ENCODE measurements at places on chromosomes 5 and 9.

DNA sequence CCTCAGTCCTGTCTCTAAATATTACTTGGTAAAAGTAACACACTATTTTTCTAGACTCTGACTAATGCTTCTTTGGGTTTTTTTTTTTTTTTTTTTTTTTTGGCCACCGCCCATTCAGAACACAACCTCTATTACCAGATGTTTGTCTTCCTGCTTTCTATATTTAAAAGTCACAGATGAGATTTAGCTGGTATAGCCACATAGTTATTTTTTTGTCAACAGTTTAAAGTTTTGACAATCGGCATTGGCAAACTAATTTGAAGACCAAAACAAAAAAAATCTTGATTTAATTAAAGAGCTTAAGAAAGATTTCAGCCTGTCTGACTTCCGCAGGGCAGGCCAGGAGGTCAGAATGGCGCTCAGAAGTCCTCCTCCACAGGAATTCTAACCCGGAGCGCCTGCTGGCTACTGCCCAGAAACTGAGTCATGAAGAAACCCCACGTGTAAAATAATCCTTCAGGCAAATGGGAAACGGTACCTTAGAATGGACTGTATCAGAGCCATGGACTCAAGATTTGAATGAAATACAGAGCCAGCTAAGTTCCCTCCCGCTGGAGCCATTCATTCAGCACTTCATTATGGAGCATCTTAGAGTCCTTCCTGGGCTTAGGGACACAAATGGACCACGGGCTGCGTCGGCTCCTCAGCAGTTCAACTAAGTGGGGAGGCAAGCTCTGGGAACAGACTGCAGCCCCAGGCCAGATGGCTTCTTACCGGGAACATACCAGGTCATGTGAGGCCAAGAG lies 55.6 kb downstream of the PTPDC1 start:
- DNase-seq: peak; percentile 47

- DNase-seq: no peak
Measured at GRCh38 chr9:135494791-135495559, 5.5 kb upstream of the MRPS2 start.

DNA sequence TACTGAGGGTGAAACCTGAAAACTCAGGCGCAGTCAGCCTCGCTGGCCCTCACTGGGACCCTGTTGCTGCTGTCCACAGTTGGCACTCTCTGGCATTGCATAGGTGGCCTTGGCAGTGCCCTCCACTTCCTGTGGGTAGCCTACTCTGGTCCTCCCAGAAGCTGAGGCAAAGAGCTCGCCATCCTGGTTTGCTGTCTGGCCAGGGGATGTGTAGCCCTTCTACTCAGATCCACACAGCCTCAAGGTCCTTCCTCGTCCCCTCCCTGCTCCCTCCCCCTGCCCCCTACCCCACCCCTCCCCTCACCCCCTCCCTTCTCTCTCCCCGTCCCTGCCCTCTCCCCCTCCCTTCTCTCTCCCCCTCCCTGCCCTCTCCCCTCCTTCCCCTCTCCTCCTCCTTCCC lies 176.0 kb downstream of the OLFM1 start:
- no peak for DNase-seq

GRCh38 chr5:16805486-16805885 lies 130.6 kb downstream of the MYO10 start:
- no peak for DNase-seq

GRCh38 chr5:56432321-56432720 lies 199.2 kb upstream of the ANKRD55 start:
- DNase-seq: no peak

DNA sequence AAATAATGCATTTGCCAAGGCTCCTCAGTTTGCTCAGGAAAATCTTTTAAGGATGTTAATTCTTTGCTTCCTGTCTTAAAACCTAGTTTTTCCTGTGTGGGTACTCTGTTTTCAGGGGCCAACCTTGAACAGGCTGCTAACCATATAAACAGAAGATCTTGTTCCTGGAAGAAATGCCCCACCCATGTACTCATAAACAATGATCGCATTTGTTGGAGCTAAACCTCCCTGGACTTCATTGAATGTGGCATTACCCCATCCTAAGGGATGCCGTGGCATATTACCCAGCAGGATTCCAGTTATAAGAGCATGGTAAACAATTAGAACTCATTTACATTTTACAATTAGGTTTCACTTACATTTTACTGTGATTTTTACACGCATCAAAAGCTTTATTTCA lies 436.0 kb downstream of the ZNF608 start:
- DNase-seq: no peak

DNA sequence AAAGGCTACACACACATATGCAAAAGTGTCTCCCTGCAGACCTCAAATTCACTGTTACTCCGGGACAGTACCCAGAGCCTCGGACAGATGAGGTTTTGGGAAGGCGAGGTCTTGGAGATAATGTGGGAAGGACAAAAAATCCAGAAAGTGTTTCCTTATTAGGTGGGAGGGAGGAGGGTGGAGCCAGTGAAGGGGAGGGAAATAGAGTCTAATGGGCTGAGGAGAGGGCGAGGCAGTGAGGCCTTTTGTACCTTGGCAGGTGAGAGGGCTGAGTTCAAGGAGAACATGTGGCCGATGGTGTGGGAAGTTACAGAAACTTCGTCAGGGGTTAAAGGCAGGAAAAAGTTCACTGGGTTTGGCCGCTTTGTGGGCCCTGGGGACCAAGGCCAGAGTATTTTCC lies 22.1 kb upstream of the TMEM174 start:
- no peak for DNase-seq

GRCh38 chr9:92483627-92484545 lies 1.6 kb upstream of the ASPN start:
- DNase-seq: no peak

GRCh38 chr5:173763410-173763809 lies 124.7 kb upstream of the CPEB4 start:
- DNase-seq: no peak

GRCh38 chr5:98827161-98827560 lies 53.7 kb downstream of the RGMB start:
- no peak for DNase-seq

- DNase-seq: no peak
Measured at GRCh38 chr5:21007781-21008180, 1019.8 kb upstream of the CDH18 start.

GRCh38 chr5:87411586-87411972 lies 1.2 kb downstream of the CCNH start:
- DNase-seq: no peak

DNA sequence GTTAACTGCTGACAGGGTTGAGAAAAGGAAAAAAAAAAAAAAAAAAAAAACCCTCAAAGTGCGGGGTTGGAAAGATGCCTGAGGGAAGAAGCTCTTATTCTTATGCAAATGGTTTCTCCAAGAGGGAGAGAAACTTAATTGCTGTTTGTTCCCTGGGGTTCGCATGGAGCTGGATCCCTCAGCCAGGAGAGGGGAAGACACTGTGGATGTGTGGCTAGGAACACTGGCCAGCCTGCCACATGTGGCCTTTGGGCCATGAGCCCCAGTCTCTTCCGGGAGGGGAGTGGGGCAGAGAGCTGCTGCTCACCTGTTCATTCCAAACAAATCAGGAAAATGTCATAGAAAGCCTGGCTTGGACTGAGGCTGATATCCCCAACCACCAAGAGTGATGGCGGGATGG lies 9.4 kb upstream of the SCGB3A2 start:
- no peak for DNase-seq

DNA sequence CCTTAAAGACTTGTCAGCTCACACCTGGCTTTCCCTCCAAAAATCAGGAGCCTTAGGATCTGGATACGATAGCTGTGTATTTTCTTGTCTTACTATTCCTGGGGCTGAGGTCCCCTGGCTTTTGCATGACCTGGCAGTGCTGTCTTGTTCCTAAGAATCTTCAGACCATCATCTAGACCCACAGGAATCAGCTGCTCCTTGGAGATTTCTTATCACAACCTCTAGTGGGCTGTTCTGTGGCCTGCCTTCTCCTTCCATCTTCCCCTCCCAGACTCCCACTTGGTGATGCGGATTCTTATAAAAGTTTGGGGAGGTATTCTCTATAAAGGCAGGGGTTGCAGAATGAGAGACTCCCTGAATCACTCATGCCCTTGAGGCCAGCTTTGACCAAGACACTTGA lies 21.4 kb downstream of the LCP2 start:
- DNase-seq: no peak

DNA sequence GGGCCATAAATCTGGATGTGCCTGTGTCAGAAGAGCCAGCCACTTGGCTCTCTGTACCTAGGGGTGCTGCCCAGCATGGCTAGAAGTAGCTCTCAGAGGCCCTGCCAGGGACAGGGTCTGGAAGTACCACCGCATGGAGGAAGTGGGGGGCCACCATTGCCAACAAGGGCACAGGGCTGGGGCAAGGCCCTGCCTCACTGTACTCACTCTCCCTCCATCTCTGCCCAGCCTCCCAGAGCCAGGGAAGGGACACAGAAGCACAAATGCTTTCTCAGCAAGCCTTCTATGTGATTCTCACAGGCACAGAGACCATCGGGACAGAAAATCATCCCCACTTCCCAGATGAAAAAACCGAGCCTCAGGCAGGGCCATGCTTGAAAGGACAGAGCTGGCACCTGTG lies 138.1 kb downstream of the C5orf15 start:
- DNase-seq: no peak

GRCh38 chr5:152686931-152687330 lies 281.9 kb upstream of the NMUR2 start:
- no peak for DNase-seq

DNA sequence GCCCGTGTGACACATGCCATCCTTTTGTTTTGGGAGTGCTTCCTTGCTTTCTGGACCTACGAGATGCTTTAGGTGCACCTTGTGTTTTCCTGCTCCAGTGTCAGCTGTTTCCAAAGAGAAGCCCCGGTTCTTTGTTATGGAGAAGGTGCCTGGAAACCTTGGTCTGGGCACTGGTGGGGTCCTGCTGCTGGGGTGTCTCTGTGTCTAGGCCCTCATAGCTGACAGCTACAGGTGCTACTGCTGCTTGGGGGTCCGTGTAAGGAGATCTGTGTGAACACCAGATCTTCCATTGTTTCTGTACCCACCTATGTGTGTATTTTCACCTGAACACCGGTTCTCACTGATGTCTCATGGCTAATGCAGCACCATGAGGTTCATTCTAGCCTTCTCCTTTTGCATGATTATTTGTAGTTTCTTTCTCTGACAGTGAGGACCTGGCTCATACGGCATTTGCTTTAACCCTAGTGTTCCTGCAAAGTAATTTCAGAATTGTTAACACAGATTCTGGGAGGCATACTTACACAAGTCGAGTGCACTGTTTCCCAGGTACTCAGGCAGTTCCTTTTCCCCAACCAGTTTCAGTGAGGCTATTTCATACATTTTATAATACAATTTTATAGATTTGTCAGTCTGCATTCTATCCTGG lies 13.2 kb upstream of the FAM120AOS start:
- DNase-seq: no peak

DNA sequence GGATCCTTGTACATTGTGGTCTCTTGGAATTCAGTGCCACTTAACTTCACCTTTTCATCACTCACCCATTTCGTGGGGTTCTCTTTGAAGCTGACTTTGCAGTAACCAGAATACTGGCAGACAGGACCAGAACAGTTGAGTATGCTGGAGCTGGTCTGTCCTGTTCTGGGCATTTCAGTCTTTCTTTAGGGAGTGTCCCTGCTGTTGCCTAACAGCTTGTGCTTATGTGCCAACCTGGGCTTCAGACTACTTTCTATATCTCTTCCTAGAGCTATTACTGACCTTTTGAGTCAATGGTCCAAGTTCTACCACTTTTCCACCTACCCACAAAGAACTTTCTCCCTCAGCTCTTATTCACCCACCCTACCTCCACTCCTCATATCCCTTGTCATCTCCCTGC lies 10.0 kb upstream of the INSL6 start:
- DNase-seq: no peak

DNA sequence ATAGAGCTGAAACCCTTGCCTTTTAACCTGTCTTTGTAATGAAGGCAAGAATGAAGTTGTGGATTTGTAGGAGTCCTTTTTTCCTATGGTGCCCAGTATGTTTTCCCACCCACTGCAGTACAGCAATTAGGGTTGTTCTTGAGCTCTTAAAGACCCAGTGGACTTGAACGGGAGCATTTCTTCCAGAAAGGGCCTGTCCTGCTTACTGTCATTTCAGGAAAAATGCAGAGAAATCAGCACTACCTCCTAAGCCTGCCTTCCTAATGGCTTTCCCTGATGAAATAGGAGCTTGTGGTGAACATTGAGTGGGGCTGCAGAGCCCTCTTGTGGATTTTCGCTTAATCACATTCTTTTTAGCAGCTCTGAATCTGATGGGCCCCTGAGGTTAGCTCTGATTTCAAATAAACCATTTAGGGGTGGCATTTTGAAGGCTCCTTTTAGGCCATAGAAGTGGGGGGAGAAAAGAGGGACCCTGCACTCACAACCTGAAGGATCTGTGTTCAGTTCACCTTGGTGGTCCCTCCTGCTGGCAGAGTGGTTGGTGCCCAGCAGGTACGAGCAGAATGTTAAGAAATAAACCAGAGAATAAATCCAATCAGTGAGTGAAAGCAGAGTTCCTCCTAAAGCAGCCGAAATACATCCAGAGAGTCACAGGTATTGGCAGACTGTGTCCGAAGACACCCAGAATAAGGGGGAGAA lies 188.0 kb upstream of the KLF9 start:
- no peak for DNase-seq

GRCh38 chr5:181124526-181124925 lies 6.4 kb downstream of the OR2V1 start:
- no peak for DNase-seq

- no peak for DNase-seq
Measured at GRCh38 chr5:109173036-109173794, 236.6 kb downstream of the PJA2 start.

DNA sequence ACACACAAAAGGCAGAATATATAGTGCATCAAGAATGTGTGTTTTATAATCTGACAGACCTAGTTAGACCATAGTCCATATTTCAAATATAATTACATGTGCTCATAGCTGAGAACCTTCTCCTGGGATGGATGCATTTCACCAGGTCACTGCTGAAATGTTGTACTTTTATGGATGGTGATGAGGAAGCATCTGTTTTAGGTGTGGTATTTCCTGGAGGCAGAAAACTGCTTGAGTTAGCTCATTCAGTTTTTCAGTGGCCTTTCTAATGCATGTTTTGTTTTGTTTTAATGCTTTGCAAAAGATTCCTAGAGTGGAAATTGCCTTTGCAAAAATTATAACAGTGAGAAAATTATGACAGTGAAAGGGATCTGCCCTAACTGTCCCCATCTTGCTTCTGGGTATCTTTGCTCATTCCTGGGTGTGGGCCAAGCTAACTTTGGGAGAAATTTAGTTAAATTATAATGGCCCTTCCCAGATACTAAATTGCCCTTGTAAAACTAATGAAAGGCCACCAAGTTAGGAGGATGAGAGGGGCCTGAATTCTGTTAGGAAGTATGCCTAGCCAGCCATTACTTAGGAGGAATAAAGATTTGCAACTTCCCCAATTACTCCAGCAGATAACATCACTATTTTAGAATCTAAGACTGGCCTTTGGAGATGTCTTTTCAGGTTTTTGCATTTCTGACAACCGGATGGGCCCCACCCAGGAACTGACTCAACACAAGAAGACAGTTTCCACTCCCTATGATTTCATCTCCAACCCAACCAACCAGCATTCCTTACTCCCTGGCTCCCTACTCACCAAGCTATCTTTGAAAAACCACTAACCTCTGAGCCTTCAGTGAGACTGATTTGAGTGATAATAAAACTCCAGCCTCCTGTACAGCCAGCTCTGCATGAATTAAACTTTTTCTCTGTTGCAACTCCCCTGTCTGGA lies 7.0 kb upstream of the IL12B start:
- no peak for DNase-seq

- DNase-seq: no peak
Measured at GRCh38 chr5:10994091-10994986, 233.3 kb upstream of the DAP start.

- DNase-seq: no peak
Measured at GRCh38 chr5:175214152-175214551, 229.8 kb downstream of the DRD1 start.

- no peak for DNase-seq
Measured at GRCh38 chr5:174903172-174903732, 178.9 kb downstream of the MSX2 start.

- no peak for DNase-seq
Measured at GRCh38 chr5:153865016-153865415, 173.7 kb downstream of the FAM114A2 start.

Measured in mesothelial cell of epicardium (in vitro differentiated cells).